Glutamatergic neuron (in vitro differentiated cells): ENCODE measurements at places on chromosomes 5 and 9. TPM values are rescaled to one million over a fixed set of nuclear protein-coding genes. Genes with fewer than 3 reads are reported as not detected.

The SHOC1 gene
- total RNA-seq: not detected

The TAF11L5 gene
- total RNA-seq: 0.83 TPM

The KLHL3 gene
- 5.7 TPM for total RNA-seq

The HSPA5 gene
- total RNA-seq: 126 TPM

The EIF4E1B gene
- not detected for total RNA-seq

The ANKRD18B gene
- total RNA-seq: 5.0 TPM

The CSF2 gene
- not detected for total RNA-seq

The TPPP gene
- 44.5 TPM for total RNA-seq

The LOX gene
- total RNA-seq: 0.27 TPM

The RLN2 gene
- not detected for total RNA-seq

The CATSPER3 gene
- total RNA-seq: 0.54 TPM

The KCNIP1 gene
- total RNA-seq: 0.47 TPM

The CDX1 gene
- total RNA-seq: not detected

The LCN15 gene
- 1.9 TPM for total RNA-seq

The FBN2 gene
- 0.86 TPM for total RNA-seq
